Activated CD8-positive, alpha-beta T cell treated with anti-CD3 and anti-CD28 coated beads for 36 hours (primary cell): ENCODE measurements at places on chromosomes 5 and 9. TPM values are rescaled to one million over a fixed set of nuclear protein-coding genes. Genes with fewer than 3 reads are reported as not detected.

CYLC2 gene
- not detected for total RNA-seq

TTLL11 gene
- 0.56 TPM for total RNA-seq

PCSK5 gene
- total RNA-seq: 4.7 TPM

AFAP1L1 gene
- 1.3 TPM for total RNA-seq

SLC26A2 gene
- total RNA-seq: 5.3 TPM

PCDH12 gene
- total RNA-seq: 0.61 TPM

OR1J2 gene
- total RNA-seq: not detected

MCCC2 gene
- 60.4 TPM for total RNA-seq

PCDHA3 gene
- not detected for total RNA-seq

WNT8A gene
- not detected for total RNA-seq

TNC gene
- total RNA-seq: 0.05 TPM

SEMA6A gene
- total RNA-seq: not detected

RGMB gene
- total RNA-seq: 1.6 TPM

DNA sequence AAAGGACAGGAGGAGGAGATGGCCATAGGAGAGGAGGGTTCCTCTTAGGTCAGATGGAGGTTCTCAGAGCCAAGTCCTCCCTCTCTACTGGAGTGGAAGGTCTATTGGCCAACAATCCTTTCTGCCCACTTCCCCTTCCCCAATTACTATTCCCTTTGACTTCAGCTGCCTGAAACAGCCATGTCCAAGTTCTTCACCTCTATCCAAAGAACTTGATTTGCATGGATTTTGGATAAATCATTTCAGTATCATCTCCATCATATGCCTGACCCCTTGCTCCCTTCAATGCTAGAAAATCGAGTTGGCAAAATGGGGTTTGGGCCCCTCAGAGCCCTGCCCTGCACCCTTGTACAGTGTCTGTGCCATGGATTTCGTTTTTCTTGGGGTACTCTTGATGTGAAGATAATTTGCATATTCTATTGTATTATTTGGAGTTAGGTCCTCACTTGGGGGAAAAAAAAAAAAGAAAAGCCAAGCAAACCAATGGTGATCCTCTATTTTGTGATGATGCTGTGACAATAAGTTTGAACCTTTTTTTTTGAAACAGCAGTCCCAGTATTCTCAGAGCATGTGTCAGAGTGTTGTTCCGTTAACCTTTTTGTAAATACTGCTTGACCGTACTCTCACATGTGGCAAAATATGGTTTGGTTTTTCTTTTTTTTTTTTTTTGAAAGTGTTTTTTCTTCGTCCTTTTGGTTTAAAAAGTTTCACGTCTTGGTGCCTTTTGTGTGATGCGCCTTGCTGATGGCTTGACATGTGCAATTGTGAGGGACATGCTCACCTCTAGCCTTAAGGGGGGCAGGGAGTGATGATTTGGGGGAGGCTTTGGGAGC lies 3.1 kb downstream of the EGR1 start:
- no peak for DNase-seq

GRCh38 chr9:84146893-84147710 lies 166.5 kb downstream of the RMI1 start:
- DNase-seq: no peak

DNA sequence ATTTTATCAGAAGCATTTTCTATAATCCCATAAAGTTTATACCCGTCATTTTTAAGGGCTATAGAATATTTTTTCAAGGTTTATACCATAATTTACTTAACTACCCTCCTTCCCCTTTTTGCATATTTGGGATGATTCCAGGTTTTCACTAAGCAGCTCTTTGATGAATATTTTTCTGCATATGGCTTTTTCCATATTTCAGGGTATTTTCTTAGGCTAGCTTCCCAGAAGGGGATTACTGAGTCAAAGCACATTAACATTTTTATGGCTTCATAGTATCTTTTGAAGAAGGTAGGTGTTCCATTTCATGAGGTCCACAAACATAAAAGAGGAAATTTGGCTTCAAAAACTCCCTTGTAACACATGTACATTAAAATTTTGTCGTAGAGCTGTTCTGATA lies 14.6 kb upstream of the COL15A1 start:
- no peak for DNase-seq

GRCh38 chr9:115328228-115328627 lies 210.3 kb upstream of the TNC start:
- no peak for DNase-seq

DNA sequence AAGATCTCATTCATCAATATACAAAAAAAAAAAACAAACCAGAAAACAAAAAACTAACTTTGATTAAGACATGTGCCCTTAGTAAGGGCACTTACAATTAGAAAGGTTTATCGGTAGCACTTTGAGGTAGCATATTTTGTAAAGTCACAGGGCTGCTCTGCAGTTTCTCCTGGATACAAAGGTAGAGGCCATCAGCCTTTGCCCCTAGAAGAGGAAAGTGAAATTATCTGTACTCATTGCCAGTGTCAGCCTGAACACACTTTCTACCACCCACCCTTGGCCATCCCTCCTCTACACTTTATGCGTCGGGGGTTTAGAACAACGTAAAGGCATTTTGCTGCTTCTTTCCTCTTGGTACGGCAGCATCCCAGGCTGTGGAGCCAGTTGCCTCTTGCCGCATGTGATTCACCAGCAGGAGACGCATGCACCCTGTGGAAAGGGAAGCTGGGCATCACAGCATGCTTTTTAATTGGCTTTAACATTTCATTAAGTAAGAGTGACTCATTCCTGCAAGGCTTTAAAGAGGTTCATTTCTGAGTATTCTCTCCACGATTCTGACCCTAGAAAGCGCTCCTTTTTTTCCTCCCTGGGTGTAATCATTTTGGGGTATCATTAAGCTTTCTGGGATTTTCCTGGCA lies 84.6 kb downstream of the CEMIP2 start:
- no peak for DNase-seq

DNA sequence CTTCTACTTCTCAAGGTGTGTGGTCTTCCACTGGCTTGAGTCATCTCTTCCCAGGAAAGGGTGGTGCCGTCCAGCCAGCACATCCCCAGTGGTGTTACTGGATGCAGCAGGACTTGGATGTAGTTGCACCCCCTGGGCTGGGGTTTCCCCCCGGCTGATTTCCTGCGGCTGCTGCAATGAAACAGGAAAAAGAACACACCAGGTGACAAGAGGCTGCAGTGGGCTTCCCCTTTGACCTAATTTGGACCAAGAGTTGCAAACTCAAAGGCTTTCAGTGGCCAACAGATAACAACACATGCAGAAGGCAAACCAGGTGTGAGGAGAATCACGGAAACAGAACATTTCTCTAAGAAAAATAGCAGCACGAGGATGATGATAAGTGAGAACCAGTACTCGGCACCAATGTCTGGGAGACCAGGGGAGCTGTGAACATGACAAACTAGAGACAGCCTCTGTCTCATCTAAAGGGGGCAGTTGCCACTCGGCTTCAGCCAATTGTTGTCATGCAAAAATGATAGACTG lies 83.7 kb downstream of the PDE6A start:
- peak; percentile 67 for DNase-seq

GRCh38 chr9:488448-488847 lies 273.8 kb downstream of the DOCK8 start:
- no peak for DNase-seq

DNA sequence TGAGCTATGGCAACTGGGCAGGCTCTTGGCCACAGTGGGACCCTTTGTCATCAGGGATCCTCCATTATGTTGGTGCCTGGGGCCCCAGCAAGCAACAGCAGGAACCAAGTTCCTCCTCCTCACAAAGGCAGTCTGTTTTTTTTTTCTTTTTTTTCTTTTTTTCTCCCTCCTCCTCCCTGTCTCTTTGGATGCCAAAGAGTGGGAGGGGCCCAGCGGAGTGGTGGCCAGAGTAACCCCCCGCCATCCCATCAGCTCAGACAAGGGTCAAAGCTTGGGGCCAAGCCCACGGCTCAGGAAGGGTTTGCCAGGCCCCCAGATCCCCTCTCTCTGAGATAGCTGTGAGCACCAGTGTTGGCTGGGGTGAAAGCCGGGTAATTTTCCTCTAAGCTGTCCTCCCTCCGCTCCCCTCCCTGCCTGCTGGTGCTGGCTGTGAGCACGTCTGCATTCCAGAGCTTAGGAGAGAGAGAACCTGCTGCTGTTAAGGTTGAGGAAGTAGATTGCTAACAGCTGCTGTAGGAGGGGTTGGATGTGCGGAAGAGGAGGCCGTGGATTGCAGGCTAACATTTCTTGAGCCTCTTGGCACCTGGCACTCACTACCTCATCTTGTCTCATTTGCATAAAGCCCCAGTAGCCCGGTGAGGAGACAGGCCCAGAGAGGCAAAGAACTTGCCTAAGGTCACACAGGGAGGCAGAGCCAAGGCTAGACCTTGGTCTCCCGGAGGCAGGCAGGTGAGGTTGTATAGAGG lies 21.2 kb downstream of the GSN start:
- DNase-seq: no peak

DNA sequence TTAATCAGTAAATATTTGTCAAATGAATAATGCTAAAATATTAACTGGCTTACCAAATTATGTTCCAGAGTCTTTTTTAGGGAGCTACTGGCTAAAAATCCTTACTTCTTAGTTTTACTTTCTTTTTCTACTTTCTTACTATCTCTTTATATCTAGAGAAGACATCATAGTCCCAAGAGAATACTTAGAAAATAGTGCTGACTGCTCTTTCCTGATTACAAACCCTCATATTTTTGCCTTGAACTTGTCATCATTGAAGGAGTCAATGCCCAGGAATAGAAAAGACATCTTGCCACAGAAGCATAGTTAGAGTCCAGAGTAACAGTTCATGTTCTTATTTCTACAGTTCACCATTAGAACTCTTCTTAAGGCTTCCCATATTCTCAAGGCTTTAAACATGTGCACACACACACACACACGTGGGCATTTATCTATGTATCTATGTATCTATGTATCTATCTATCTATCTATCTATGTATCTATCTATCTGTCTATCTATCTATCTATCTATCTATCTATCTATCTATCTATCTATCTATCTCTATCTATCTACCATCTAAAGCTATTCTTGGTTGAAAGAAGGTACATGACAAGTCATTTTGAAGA lies 654.3 kb downstream of the ANXA1 start:
- DNase-seq: no peak

DNA sequence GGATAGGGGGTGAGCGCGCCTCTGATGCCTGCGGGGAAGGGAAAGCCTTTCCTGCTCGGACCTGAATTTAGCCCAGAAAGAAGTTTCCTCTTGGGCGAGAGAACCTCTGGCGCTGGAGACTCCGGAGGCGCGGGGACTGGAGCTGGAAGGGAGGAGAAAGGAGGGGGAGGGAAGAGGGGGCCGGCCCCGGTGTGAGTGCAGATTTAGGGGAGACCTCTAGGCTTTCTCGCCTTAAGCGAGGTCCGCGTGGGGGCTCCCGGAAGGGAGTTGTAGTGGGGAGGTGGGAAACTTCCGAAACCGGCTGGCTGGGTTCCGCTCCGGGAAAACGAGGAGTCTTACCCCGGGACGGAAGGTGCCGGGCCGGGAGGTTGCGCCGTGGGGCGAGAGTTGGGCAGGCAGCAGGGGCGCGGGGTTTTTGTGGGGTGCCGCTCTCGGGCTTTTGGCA lies 1.3 kb downstream of the PCSK5 start:
- peak; percentile 23 for DNase-seq

GRCh38 chr5:81549123-81549522 lies 155.2 kb upstream of the ACOT12 start:
- DNase-seq: no peak

DNA sequence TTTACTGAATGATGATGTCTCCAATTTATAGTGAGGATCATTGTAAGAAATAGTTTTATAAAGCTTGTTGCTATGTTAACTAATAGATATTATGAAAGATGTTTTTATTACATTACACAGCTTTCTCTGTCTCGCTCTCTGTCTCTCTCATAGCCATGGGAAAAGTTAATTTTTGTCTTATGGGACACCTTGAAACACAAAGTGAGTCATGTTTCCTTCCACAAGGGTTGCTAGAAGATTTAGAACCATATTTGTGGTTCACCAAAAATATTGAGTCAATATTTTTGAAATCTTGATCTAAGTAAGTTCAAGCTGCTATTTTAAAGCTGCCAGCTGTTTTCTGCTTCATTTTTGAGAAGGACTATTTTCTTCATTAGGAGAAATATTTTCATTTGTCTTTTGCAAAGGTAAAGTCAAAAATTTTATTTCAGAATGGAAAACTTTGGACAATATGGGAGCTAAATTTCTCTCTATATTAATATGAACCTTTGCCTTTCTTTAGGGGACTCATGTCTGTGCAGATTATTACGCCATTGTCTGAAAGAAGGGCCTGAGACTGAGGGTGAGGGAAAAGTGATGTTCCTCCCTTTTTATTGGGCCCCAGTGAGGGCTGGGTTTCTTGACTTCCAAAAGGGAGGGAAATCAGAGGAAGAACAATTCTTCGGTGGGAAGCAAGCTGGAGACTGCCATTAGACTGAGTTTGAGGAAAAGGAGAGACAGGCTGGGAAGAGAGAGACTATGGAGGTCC lies 87.9 kb upstream of the SLC24A2 start:
- DNase-seq: no peak

GRCh38 chr5:81183811-81184748 lies 49.0 kb upstream of the CKMT2 start:
- no peak for DNase-seq

DNA sequence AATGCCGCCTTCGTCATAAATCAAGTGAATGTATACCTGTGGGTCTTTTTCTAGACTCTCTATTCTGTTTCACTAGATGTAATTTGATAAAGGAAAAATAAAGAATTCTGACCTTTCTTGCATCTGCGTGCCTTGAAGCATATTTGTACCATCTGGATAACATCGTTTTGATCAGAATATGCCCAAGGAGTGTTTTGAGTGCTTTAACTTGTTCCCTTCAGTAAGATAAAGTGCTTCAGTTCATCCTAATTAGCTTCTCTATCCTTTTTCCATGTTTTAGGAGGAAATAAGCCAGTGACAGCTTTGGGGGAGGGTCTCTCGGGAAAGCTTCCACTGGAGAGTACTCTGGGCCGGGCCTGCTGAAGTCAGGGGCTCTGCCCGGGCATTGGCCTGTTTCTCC lies 113.5 kb upstream of the DAP start:
- DNase-seq: no peak

DNA sequence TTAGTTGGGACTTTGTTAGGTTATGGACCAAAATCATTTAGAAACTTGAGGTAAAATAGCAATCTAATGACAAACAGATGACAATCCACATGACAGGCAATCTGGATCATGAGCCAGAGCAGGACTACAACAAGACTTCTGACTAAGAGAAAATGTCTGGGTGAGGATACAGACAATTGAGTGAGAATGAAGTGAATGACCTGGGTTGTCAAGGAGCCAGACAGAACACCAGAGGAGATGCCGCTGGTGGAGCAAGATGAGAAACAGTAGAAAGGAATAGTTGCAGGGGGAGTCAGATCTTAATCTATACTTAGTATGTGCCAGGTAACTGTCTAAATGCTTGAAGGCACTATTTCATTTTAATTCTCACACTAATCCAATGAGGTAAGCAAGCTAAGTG lies 277.8 kb downstream of the PRELID2 start:
- DNase-seq: no peak

GRCh38 chr9:131707050-131707449 lies 32.8 kb downstream of the RAPGEF1 start:
- DNase-seq: no peak

DNA sequence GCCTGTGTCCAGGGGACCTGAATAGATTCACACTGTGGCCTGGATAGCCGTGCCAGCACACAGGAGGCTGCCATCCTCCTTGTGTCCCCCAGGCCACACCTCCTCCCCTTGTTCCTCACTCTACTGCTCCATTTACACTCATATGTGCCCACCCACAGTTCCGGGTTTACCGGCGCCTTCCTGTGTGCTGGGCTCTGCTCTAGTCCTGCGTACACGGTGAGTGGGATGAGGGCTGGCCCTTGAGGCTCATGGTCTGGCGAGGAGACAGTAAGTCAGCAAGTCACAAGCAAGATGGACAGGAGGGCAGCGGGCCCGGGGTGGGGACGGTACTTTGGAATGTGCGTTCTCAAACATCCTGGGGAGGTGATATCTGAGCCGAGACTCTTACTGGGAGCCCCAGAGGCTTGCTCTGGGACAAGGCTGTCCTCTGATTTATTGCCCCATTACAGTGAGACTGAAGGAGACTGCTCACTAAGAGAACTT lies 32.4 kb upstream of the NXNL2 start:
- DNase-seq: no peak
